ENCODE measurements at places on chromosomes 12 and 14.

- DNase-seq: no peak
Observed at GRCh38 chr12:103688376-103689063, 101.4 kb downstream of the STAB2 start.

- no peak for DNase-seq
Observed at GRCh38 chr14:31510222-31510621, 22.4 kb upstream of the GPR33 start.

DNA sequence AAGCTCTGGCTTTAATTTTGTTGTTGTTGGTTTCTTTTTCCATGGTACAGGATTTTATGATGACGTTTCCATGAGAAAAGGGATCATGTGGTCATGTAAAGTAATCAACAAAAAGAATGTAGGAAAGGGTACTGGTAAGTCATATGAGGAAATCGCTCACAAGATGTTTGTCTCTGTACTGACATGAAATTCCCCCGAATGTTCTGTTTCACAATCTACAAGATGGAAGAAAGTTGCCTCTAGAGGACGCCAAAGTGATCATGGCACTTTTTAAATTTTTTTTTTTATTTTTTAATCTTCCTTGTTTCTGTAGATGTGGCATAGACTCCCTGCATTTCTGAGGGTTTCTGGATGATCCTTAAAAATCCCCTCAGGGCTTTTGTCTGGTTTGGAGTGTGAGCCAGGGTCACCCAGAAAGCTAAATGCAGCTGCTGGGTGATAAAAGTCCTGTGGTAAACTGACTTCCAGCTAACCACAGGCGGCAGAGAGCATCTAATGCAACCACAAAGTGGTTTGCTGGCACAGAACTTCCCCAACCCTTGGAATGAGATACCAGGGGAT, 393.5 kb downstream of the CCDC91 start:
- no peak for DNase-seq

- no peak for DNase-seq
Observed at GRCh38 chr14:59359431-59360124, 105.6 kb downstream of the GPR135 start.

GRCh38 chr12:116241157-116241759, 36.2 kb downstream of the MED13L start:
- DNase-seq: no peak

GRCh38 chr12:131415781-131416180, 295.1 kb upstream of the SFSWAP start:
- DNase-seq: no peak
